Iris pigment epithelial cell (primary cell): ENCODE measurements at places on chromosomes 13 and 19.

GRCh38 chr19:15448044-15448777 lies 1.5 kb downstream of the WIZ start:
- DNase-seq = no peak

- DNase-seq = no peak
These were observed 30.2 kb downstream of the ZNF527 start for GRCh38 chr19:37401078-37401477.

- DNase-seq = no peak
These were observed 604 bp downstream of the THSD1 start for GRCh38 chr13:52405369-52405766.

DNA sequence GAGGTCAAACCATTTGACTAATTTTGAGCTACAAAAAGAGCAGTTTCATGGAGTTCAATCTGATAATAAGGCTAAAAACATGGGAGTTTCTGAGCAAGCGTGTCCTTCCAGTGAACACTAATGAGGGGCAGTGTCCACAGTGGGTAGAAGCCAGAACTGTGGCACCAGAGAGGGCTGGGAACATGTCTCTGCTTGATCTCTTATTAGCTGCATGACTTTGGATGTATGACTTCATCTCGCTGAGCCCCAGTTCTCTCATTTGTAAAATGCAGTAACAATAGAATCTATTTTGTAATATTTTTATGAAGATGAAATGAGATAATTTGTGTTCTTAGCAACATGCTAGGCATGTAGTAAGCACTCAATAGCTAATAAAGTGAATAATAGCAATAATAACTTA lies 69.8 kb downstream of the HS6ST3 start:
- DNase-seq = no peak

- DNase-seq = no peak
These were observed 3.7 kb downstream of the GATAD2A start for GRCh38 chr19:19409205-19409604.

DNA sequence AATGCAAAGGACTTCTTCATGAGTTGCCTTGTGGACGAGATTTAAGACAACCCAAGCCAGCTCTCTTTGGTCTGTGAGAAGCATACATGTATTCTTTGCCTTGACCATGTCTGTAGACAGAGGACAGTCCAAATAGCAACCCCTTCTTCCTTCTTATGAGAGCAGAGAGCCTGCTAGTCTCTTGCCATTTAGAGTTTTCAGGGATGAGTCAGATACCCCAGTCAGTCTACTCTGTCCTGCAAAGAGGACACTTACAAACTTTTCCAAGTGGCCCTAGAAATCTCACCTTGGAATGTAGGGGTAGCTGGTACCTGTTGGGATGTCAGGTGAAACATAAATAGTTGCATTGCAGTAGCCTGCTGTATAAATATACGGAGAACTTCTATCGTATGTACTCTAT lies 36.7 kb downstream of the DNAJC3 start:
- peak; percentile 30 for DNase-seq

- no peak for DNase-seq
These were observed 1.1 kb upstream of the DLL3 start for GRCh38 chr19:39497701-39497995.
